ENCODE measurements at places on chromosomes 16 and 17.

DNA sequence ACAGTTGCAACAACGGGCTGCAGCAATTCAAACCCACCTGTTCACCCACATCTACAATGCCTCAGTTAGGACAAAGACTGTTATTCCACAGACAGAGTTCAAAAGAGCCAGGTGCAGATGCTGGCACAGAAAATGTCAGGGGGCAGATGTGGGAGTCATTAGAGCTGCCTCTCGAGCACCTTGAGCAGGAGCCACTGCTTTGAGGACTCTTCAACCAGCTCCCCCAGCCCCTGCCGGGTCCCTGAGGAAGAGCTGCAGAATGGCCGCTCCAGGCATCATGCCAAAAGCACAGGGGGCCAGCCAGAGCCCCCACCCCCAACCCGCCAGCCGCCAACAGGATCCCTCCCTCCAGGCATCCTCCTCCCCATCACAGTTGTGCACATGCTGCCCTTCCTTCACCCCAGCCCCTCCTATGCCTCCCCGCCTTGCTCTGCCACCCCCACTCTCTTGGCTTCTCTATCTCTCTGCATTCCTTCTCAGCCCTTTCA is 20.8 kb downstream of the C17orf67 start:
- no peak for DNase-seq

DNA sequence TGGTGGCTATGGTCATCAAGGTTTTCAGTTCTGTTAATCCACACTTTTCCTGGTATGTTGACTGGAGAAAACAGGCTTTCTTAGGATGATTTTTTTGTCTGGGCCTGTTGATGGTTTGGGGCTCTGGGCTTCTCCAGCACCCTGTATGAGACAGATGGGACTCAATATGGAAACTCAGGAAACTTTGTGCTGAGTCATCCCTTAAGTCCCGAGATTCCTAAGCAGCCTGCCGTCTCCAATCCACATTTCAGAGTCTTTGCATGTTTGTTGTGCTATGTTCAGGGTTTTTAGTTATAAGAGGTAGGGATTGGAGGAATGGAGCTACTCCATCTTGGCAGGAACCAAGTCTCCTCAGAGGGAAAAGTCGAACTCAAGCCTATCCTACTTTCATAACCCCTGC is 253.3 kb upstream of the FOXF1 start:
- no peak for DNase-seq

DNA sequence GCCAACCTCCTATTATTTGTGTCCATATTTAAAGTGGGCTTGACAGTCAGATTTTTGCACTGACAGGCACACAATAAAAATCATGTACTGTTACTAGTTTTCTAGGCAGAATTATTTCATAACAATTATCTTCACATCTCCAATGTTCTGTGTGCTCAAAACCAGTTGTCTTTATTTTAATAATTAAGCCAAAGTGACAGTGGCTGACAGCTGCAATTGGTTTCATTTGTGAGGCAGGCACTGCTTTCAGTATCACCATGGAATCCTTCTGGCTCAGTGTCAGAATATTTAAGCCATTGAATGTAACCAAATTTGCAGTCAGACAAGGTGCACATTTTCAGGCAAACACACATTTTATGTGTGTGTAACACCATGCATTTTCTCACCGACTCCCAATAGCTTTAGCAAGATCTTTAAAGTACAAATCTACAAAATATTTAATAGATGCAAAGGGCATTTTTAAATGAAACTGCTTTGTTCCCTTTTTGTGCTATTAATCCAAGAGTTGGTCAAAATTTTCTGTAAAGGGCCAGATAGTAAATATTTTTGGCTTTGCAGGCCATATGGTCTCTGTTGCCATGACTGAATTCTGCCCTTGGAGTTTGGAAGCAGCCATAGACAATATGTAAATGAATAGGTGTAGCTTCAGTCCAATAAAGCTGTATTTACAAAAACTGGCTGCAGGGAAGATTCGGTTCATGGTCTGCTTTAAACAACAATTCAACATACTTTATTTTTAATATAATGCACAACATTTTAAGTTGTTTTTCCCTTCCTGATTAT is 486.0 kb downstream of the KCNJ2 start:
- DNase-seq = no peak

DNA sequence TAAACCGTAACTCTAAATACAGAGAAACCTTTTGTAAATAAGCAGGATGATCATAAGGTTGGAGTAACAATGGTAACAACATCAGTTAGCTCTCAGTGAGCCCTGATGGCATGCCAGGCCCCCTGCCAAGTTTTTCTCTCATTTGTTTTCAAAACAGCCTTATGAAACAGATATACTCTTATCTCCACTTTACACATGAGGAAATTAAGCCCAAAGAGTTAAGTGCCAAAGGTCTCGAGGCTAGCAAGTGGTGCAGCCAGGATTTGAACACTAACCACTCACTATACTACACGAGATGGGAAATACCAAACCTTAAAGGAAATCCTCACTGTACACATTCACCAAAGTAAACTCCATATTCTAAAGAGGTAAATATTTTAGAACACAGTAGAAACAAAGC is 15.0 kb downstream of the USP31 start:
- DNase-seq = no peak

GRCh38 chr17:37576281-37576680 is 32.9 kb downstream of the SYNRG start:
- no peak for DNase-seq

- no peak for DNase-seq
These were observed 669 bp upstream of the DCTPP1 start for GRCh38 chr16:30430428-30430970.

DNA sequence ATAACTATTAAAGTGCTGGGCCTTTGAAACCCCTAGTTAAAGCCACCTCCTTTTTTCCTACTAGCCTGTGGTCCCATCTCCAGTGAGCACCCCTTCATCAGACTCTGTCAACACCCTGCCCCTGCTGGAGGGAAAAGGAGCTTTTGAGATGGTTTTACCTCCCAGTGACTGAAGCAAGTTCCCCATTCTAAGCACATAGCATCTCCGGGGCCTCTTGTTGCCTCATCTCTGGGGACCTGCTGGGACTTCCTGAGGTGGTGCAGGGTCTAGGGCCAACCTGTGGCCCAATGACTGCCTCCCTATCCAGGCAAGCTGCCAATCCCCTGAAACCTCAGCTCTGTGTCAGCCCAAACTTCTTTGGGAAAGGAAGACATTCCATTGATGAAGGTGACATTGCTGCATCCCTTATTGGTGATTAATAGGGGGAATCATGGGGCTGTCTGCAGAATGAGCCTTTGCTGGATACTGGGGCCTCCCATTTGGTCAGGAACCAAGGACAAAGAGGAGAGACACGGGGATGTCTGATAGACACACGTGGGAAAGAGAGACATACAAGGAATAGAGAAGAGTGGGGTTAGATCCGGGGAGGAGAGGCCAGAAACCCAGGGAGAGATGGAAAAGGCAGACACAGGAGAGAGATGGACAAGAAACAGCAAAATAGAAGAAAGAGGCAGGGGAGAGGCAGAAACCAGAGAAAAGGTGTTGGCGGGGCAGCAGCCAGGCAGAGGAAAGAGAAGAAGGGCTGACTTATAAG is 2.4 kb downstream of the C1QL1 start:
- no peak for DNase-seq

- peak; percentile 99 for DNase-seq
These were observed 265.5 kb downstream of the PARN start for GRCh38 chr16:14364386-14365199.

DNA sequence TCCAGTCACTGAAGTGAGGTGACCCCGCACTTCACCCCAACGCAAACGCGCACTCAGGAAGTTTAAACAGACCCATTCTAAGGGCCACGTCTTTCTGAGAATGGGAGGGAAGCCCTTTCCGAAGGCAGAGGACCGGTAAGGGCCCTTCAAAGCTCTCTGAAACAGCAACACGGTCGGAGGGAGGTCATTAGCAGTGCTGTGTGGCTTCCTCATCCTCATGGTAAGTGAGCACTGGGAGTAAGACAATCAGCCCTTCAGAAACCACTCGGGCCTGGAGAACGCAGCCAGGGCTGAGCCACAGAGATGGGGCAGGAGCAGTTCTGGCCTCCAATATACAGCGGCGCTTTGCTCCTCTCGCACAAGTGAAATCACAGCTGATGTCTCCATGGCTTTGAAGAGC is 23.7 kb downstream of the SRL start:
- DNase-seq = no peak
